ENCODE measurements at places on chromosomes 7 and 10. TPM values are rescaled to one million over a fixed set of nuclear protein-coding genes. Genes with fewer than 3 reads are reported as not detected.

The SPDYE8 gene
- total RNA-seq = not detected

The CPVL gene
- 1.1 TPM for total RNA-seq

The GPR15LG gene
- 0.41 TPM for total RNA-seq

The TMEM229A gene
- total RNA-seq = not detected

The PPP1R3C gene
- 1.2 TPM for total RNA-seq

The DEPP1 gene
- total RNA-seq = 16.6 TPM

The CTAGE15 gene
- 0.46 TPM for total RNA-seq

The FERD3L gene
- total RNA-seq = not detected

The TMEM130 gene
- 0.41 TPM for total RNA-seq

- DNase-seq = no peak
- H3K4me3 ChIP-seq = no peak overlapping the region
- H3K27ac ChIP-seq = no peak overlapping the region
- H3K36me3 ChIP-seq = no peaks in the 10 kb centered on the region
- H3K27me3 ChIP-seq = no peaks in the 10 kb centered on the region
Observed at GRCh38 chr10:111084366-111085255, 7.8 kb downstream of the ADRA2A start.

DNA sequence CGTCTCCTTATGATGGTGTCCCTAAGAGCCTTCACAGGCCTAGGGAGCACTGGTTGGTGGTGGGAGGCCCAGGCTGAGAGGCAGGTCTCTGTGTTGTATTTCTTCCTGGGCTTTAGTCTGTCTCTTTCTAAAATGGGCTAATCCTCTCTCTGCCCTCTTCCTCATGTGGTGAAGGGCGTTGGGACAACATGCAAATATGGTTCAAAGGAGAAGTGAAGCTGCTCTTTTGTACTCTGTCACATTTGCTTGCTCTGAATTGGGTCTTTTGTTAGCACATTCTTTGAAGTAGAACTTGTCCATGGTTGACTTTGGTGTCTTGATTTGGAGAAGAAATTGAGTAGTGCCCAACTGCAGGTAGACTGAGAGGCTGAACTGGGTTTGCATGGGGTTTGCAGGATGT lies 814 bp downstream of the HK1 start:
- no peaks in the 10 kb centered on the region for H3K36me3 ChIP-seq
- H3K4me1 ChIP-seq = no peaks in the 10 kb centered on the region
- H3K27me3 ChIP-seq = no peaks in the 10 kb centered on the region
- no peak for DNase-seq
- no peak overlapping the region for H3K4me3 ChIP-seq

DNA sequence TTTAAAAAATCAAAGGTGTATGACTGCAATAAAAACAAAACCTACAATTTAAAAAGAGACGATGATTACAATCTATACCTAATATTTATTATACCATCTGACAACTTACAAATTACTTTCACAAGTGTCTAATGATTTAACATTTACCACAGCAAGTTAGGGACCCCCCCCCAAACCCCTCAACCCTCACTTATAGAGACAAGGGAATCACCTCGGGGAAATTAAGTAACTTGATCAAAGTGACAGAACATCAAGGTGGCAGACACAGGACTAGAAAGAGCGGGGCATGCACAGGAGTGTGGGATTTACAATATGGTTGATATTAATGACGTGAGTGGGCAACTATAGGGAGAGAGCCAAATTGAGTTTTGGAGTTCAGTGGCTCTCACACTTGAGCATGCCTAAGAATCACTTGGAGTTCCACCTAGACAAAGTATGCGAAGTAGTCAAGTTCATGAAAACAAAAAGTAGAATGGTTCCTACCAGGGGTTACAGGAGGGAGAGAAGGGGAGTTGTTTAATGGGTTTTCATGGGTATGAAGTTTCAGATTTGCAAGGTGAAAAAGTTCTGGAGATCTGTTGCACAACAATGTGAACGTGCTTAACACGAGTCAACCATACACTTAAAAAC lies 43.4 kb downstream of the SGMS1 start:
- H3K4me3 ChIP-seq = no peak overlapping the region
- no peak for DNase-seq
- H3K27me3 ChIP-seq = no peaks in the 10 kb centered on the region
- H3K27ac ChIP-seq = no peak overlapping the region
- no peaks in the 10 kb centered on the region for H3K36me3 ChIP-seq

DNA sequence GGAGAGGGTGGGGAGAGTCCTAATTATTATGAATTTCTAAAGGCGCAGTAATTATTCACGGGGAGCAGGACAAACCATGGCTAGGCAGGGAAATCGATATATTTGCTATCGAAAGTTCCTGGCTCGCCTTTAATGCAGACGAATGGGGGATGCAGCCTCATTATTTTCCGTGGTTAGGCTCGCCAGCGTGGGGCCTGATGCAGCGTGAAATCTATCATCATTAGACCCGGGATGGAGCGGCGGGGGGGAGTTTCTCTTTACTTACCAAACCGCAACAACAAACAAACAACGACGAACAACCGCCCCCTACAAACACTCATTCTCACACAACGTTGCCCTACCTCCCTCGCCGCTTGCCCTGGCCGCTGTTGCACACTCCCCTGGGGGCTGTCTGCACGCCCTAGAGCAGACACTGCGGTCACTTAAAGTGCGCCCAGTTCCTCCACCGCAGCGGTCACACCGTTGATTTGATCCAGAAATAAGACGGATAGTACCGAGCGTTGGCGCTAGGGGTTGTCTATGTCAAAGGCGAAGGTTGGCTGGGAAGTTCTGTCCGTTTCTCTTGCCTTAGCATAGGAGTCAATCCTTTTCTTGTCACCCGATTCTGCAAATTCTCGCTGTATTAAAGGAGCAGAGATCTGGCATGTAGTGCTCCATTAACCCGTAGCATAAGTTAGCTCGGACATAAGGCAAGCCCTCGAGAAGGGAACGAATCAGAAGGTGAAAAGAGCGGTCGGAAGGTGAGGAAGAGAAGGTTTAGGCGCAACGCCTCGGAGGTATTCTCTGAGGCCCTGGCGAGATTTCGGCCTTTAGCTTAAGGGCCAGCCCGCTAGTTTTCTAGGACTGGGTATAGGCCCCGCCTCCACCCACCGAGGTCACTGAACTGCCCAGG lies 10.4 kb downstream of the NXPH1 start:
- no peak overlapping the region for H3K4me3 ChIP-seq
- peaks cover 18% of the 10 kb centered on the region for H3K27me3 ChIP-seq
- no peaks in the 10 kb centered on the region for H3K4me1 ChIP-seq
- H3K27ac ChIP-seq = no peak overlapping the region
- DNase-seq = no peak
- no peaks in the 10 kb centered on the region for H3K36me3 ChIP-seq

- H3K36me3 ChIP-seq = no peaks in the 10 kb centered on the region
- no peaks in the 10 kb centered on the region for H3K27me3 ChIP-seq
- H3K4me3 ChIP-seq = no peak overlapping the region
- no peaks in the 10 kb centered on the region for H3K4me1 ChIP-seq
- no peak overlapping the region for H3K27ac ChIP-seq
Observed at GRCh38 chr7:97623333-97623732, 108.6 kb upstream of the TAC1 start.

- H3K27ac ChIP-seq = no peak overlapping the region
- no peak for DNase-seq
- no peaks in the 10 kb centered on the region for H3K4me1 ChIP-seq
- no peaks in the 10 kb centered on the region for H3K27me3 ChIP-seq
- no peaks in the 10 kb centered on the region for H3K36me3 ChIP-seq
Observed at GRCh38 chr7:44150966-44151941, 10.1 kb upstream of the MYL7 start.

- no peaks in the 10 kb centered on the region for H3K27me3 ChIP-seq
- H3K4me3 ChIP-seq = no peak overlapping the region
- H3K4me1 ChIP-seq = no peaks in the 10 kb centered on the region
Observed at GRCh38 chr7:148230296-148230695, 360.3 kb upstream of the C7orf33 start.

- H3K36me3 ChIP-seq = no peaks in the 10 kb centered on the region
- peak overlapping the region; percentile 9 for H3K27ac ChIP-seq
- no peak for DNase-seq
- H3K4me1 ChIP-seq = no peaks in the 10 kb centered on the region
- H3K4me3 ChIP-seq = peak overlapping the region; percentile 10
- H3K27me3 ChIP-seq = 0 out of 2 replicates have a peak, but pooled peaks cover 2% of the 10 kb centered on the region
Observed at GRCh38 chr10:104577861-104578521, 63.1 kb upstream of the SORCS3 start.

- H3K36me3 ChIP-seq = no peaks in the 10 kb centered on the region
- H3K4me3 ChIP-seq = no peak overlapping the region
- DNase-seq = no peak
- H3K4me1 ChIP-seq = no peaks in the 10 kb centered on the region
- 0 out of 2 replicates have a peak, but pooled peaks cover 3% of the 10 kb centered on the region for H3K27me3 ChIP-seq
- no peak overlapping the region for H3K27ac ChIP-seq
Observed at GRCh38 chr7:80414331-80414730, 97.5 kb downstream of the GNAT3 start.

- no peak for DNase-seq
- H3K27ac ChIP-seq = no peak overlapping the region
- no peaks in the 10 kb centered on the region for H3K36me3 ChIP-seq
- no peak overlapping the region for H3K4me3 ChIP-seq
Observed at GRCh38 chr7:157612664-157613561, 276.1 kb downstream of the DNAJB6 start.

DNA sequence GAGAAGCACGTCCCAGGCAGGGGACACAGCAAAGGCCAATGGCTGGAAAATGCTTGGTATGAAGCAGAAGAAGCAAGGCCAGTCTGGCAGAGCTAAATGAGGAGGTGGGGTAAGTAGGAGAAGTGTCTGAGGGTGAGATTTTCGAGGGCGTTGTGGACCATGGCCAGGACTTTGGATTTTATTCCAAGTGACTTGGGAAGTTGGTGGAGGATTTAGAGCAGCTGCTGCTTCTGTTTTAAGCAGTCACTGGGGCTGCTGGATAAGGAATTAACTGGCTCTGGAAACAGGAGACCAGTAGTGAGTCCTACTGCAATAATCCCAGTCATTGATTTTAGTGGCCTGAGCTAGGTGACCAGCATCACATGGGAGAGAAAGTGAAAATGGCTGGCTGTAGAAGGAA lies 67.6 kb upstream of the GSDME start:
- no peak for DNase-seq
- H3K27ac ChIP-seq = no peak overlapping the region
- H3K27me3 ChIP-seq = no peaks in the 10 kb centered on the region
- no peak overlapping the region for H3K4me3 ChIP-seq
- no peaks in the 10 kb centered on the region for H3K36me3 ChIP-seq

DNA sequence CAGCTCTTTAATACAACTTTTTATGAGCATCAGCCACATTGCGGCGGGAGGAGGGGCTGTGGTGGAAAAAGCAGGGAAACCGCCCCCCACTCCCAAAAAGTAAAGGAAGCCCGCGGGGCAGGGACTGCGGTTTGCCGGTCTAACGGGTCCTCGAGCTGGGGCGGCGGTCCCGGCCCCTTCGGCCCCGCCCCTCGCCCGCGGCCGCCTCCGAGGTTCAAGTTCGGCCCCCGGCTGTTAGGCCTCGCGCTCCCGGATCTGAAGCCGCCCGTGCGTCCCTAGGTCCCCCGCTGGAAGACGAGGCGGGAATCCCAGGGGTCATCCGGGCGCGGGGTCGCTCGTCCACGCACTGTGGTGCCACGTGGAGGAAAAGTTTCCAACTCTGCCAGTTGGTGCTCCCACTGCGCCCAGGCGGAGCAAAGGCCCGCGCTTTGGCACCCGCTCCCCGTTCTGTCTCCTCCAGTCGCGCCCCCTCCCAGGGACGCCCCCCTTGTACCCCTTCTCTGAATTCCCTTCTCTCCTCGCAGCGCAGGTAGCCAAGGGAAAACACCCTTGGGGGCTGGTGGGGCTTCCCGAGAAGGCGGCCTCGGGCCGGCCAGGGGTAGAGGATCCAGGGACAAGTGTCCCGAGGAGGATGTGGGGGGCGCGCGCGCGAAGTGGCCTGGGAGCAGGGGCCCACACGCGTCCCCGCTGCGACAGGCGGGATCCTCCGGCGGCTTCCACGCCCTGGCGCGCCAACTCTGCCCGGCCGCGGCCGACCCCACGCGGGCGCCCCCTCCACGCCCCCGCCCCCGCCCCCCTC lies 798 bp upstream of the AUTS2 start:
- H3K27ac ChIP-seq = no peak overlapping the region
- peaks cover 5% of the 10 kb centered on the region for H3K4me1 ChIP-seq
- DNase-seq = no peak
- no peaks in the 10 kb centered on the region for H3K36me3 ChIP-seq
- H3K27me3 ChIP-seq = peaks cover 15% of the 10 kb centered on the region

GRCh38 chr7:27442455-27442854 lies 199.9 kb downstream of the EVX1 start:
- no peaks in the 10 kb centered on the region for H3K36me3 ChIP-seq
- no peaks in the 10 kb centered on the region for H3K4me1 ChIP-seq
- no peak overlapping the region for H3K27ac ChIP-seq
- no peak for DNase-seq
- no peaks in the 10 kb centered on the region for H3K27me3 ChIP-seq

- H3K4me1 ChIP-seq = no peaks in the 10 kb centered on the region
- H3K27ac ChIP-seq = no peak overlapping the region
- no peak for DNase-seq
- H3K27me3 ChIP-seq = peaks cover 3% of the 10 kb centered on the region
- H3K4me3 ChIP-seq = no peak overlapping the region
Observed at GRCh38 chr7:80330434-80330833, 181.4 kb downstream of the GNAT3 start.

DNA sequence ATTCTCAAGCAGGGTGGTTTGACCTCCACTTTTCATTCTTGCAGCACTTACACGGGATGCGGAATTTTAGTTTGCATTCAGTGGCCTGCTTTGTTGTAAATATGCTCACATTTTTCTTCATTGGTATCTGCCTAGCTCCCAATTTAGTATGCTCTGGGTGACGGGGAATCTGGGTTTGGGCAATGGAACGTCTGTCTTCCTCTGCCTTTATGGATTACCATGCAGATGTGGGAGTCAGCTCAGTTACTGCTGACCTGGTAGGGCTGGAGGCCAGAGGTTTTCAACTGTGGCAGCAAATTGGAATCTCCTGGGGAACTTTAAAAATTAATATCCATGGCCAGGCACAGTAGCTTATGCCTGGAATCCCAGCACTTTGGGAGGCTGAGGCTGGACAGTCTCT lies 161.6 kb downstream of the CAMK1D start:
- no peaks in the 10 kb centered on the region for H3K4me1 ChIP-seq
- H3K4me3 ChIP-seq = no peak overlapping the region
- DNase-seq = no peak
- no peak overlapping the region for H3K27ac ChIP-seq
- H3K36me3 ChIP-seq = no peaks in the 10 kb centered on the region

DNA sequence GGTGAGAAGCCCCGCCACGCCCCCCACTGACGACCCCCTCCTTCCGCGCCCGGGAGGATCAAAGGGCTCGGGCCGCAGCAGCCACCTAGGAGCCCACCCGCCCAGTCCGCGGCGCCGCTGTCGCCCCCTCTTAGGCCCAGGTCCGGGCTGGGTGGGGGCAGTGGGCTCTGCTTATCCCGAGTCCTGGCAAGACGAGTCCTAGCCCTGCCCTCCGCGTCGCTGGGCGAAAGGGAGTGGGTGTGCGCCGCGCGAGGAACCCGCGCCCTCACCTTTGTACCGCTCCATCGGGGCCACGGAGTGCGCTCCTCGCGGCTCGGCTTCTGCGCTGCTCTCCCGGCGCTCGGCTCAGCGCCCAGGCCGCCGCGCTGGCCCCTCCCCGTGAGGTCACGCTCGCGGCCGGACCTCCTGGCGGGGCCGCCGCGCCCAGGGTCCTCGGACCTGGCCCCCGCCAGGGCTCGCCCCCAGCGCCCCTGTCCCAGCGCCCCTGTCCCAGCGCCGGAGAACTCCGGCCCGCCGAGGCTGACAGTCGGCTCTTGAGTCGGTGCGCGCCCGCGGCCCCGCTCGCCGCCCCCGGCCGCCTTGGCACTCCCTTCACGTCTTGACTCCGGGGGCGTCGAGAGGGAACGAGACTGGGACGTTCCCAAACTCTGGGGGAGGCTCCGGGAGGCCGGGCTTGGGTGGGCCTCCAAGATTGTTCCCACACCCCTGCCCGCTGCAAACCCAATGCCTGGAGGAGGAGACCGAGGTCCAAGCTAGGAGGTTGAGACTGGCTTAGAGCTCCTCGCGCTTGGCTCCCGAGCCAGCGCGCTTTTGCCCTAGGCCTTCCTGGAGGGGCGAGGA lies at the start of gene AFAP1L2:
Gene AFAP1L2 (minus strand): TSS at position 332 of the 840 bp plus-strand sequence. CDS start 47 bp downstream, at position 285.
- H3K36me3 ChIP-seq = no peaks in the 10 kb centered on the region
- peaks cover 62% of the 10 kb centered on the region for H3K4me1 ChIP-seq
- H3K27ac ChIP-seq = peak within 1 kb of the TSS; percentile 95
- H3K27me3 ChIP-seq = no peaks in the 10 kb centered on the region
